Jurkat, Clone E6-1 (cell line): ENCODE measurements at places on chromosomes 4 and X.

DNA sequence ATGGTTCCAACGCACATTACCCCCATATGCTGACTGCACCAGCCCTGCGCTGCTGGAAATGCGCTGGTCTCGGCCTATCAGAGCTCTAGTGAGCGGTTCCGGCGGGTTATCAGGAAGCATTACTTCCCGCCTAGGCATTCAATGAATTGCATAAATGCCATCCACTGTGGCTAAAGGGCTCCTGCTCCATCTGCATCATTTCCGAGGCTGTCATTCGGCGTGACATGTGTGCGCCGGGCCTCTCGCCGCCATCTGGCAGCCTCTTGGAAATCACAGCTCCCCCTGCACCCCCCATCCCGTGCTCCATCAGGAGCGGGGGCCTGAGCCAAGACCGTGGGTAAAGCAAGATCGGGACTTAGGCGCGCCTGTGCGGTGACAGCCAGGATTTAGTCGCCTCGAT, 64.4 kb downstream of the SEPSECS start:
- DNase-seq = no peak

DNA sequence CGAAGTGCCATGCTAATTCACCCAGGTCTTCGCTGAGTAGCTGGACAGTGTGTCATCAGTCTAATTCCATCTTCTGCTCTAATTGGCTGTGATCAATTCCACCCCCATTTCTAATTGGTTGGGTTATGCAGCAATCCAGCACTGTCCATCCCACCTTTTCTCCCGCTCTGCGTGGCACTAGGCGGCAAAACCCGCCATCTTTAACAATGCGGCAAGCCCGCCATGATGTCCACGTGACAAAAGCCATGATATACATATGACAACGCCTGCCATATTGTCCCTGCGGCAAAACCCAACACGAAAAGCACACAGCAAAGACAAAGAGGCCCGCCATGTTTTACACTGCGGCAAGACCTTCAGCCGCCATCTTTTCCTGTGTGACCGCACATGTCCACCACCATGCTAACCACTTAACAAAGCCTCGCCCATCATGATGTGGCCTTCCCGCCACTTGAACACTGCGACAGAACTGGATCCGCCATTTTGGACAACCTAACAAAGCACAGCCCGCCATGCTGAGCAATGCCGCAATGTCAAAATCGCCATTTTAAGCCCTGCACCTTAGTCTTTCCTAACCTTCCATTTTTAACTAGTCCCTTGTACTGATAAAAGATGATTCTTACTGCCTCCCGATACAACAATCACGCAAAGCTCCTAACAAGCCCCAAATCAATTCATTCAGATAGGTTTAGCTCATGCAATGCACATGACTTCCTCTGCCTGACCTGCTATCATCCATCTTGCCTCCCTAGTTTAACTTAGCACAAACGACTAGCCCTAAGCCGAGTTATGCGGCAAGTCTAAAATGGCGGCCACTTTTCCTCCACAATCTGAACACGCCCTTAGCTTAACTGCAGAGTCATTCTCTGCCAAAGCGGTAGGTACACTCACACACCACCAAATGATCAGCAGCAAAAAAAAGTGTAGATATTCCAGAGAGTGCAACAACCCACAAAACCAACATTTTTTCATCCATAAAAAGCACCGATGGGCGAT, 288.3 kb downstream of the CHIC1 start:
- no peak for DNase-seq

DNA sequence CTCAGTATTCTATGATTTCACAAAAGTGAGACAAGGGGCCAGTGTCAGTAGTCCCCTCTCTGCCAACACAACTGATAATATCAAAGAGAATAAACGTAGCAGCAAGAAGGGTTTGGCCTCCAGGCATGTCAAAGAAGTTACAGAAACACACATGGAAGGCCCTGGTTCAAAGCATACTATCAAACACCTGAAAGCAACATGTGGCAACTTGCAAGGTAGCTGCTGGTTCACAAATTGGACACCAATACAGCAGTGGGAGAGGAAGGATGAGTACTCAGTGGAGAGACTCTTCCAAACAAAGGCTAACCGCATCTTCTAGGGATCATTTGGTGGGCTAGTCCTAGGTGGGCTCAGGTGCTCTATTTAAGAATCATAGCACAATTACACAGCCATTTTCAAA, 74.9 kb upstream of the MAOA start:
- DNase-seq = no peak

- DNase-seq = no peak
Observed at GRCh38 chr4:105683038-105683437, 25.5 kb downstream of the INTS12 start.

GRCh38 chrX:38868941-38869401, 67.7 kb downstream of the MID1IP1 start:
- DNase-seq = no peak

DNA sequence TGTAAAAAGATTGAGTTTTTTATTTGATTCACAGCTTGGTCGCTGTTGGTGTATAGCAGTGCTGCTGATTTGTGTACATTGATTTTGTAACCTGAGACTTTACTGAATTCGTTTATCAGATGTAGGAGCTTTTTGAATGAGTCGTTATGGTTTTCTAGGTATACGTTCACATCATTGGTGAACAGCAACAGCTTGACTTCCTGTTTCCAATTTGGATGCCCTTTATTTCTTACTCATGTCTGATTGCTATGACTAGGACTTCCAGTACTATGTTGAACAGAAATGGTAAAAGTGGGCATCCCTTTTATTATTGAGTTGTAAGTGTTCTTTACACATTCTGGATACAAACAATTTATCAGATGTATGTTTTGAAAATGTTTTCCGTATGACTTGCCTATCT, 76.0 kb downstream of the ADGRG4 start:
- DNase-seq = no peak

DNA sequence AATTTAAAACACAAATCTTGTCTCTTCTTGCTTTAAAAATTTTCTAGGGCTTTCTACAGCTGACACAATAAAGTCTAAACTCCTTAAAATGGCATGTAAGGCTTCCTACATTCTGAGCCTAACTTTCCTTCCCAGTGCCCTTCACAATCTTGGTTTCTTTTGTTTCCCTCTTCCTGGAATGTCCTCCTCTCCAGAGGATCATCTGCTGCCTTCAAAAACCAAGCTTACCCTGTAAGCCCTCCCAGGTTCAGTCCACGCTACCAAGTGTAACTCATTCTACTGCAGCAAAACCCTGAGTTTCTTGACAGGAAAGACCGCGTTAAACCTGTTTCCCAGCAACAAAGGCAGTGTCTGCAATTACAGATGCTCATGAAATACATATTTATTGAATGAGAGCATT, 91.3 kb downstream of the SHISA3 start:
- peak; percentile 10 for DNase-seq

DNA sequence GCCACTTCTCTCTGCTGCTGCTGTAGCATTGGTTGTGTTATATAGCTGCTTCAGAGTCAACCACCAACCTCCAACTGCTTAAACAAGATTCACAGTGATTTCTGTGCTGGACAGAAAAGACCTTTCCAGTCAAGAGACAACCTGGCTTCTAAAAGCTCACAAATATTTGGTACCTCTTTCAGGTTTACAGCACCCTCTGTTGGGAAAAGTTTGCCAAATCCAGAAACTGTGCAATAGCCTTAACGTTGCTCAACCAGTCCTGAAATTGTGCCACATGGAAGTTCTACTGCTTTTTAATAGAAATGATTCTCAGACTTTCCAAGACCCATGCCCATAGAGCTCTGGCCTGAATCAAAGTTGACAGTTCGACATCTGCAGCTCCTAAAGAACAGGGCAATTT, 842.1 kb upstream of the HTR2C start:
- DNase-seq = peak; percentile 51

- DNase-seq = no peak
Observed at GRCh38 chr4:182017038-182017437, 226.2 kb upstream of the TENM3 start.

GRCh38 chr4:110808351-110808878, 185.5 kb upstream of the PITX2 start:
- no peak for DNase-seq

- no peak for DNase-seq
Observed at GRCh38 chr4:21879187-21879586, 69.4 kb downstream of the KCNIP4 start.

DNA sequence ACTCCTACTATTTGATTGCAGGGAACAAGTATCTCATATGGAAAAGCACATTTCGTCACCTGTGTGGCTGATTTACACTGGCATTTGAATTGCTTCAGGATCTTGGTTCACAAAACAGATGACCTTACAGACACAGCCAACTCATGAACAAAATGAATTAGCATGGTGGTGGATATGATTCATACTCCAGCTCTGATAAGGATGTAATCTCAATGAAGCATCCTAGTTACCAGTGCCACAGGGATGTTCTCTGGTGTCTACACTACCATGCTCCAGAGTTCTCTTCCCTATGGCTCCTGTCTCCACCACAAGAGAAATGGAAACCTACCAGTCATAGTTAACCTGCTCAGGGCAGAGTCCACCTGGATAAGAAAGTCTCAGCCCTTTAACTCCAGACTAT, 40.7 kb downstream of the TEC start:
- no peak for DNase-seq

- peak; percentile 46 for DNase-seq
Observed at GRCh38 chr4:151888367-151888866, 127.6 kb upstream of the GATB start.

- DNase-seq = no peak
Observed at GRCh38 chr4:82397527-82397926, 23.7 kb upstream of the HNRNPD start.

- DNase-seq = no peak
Observed at GRCh38 chr4:139007640-139008039, 7.9 kb upstream of the NOCT start.

GRCh38 chr4:128880662-128881061, 71.2 kb downstream of the JADE1 start:
- no peak for DNase-seq

DNA sequence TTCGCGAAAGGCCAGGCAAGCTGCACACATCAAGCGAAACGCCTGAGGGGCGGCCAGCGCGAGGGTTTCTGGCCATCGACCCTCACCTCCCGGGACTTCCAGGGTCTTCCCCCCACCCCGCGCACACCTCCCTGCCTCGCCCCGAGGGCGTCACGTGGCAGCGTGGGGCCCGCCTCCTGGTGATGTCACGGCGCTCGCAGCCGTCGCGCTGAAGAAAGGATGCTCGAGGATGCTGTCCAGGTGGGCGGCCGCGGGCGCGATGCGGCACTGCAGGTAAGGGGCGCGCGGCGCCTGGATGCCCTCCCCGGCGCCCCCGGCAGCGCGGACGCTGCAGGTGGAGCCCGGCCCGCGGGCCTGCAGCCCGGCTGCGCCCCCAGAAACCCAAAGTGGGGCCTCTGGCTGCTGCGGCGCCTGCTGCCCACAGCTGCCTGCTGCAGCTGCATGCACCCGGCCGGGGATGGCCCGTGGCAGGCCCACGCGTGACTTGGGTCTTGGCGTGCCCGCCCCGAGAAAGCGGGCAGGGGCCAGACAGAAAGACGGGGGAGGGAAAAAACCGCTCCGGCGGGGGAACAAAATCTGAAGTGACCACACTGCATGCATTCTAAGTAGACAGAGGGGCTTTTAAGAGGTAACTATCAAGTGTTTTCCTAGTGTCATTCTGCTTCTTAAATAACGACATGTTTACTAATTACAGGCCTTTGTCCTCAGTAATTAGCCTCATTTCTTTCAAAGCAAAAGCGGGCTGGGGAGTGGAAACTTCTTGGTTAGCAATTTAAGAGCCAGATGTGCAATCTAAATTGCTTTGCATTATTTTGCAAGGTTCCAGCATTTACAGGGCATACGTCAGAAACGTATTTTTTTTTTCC, 1.7 kb downstream of the CLCN4 start:
- DNase-seq = no peak

DNA sequence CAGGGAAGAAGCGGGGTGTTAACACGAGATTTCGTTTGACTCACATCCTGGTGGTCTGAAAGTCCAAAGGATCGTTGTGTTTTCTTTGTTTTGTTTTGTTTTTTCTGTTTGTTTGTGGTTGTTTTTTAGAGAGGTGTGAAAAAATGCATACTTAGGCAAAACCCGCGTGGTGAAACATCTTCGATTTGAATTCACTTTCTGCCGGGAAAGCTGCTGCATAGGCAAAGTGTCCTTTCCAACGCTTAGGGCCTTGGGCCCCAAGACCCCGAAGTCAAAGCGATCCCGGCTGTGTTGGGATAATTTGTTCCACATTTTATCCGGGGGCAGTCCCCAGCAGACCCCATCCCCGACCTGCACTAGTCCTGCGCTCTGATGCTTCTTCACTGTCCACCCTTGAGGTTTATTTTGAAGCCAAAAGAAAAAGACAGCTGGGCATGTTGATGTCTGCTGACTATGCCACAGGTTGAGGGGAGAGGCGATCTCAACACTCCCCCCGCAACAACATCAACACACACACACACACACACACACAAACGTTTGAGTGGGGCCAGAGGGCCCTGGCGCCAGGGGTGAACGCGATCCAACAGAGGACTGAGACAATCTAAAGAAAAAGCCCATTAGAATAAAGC, 2.0 kb downstream of the MSX1 start:
- no peak for DNase-seq

DNA sequence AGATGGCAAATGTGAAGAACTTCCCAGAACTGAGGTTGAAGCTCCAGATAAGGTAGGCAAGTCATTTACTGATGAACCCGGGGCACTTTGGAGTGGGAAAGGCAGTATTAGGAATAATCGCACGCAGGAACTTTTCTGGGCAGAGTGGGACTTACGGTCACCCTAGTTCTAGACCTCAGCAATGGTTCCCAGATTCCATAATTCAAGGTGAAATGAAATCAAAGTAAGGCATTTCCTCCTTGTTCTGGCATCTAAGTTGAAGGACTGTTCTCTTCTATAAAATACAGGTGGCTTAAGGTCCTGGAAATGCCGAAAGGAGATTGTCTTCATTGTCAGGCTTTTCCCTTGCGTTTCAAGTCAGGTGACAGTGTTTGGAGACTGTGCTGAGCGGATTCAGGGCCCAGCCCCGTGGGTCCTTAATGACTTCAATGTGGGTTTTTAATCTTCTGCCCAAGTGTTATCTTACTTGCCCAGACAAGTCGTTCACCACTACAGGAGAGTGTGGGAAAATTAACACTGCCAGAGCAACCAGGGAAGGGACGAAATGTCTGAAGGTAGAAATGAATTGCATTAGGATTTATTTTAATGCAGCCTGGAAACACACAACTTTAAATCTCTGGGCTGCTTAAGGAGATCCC, 52.1 kb upstream of the STOX2 start:
- DNase-seq = no peak

GRCh38 chr4:41081847-41082246, 132.5 kb downstream of the APBB2 start:
- no peak for DNase-seq

DNA sequence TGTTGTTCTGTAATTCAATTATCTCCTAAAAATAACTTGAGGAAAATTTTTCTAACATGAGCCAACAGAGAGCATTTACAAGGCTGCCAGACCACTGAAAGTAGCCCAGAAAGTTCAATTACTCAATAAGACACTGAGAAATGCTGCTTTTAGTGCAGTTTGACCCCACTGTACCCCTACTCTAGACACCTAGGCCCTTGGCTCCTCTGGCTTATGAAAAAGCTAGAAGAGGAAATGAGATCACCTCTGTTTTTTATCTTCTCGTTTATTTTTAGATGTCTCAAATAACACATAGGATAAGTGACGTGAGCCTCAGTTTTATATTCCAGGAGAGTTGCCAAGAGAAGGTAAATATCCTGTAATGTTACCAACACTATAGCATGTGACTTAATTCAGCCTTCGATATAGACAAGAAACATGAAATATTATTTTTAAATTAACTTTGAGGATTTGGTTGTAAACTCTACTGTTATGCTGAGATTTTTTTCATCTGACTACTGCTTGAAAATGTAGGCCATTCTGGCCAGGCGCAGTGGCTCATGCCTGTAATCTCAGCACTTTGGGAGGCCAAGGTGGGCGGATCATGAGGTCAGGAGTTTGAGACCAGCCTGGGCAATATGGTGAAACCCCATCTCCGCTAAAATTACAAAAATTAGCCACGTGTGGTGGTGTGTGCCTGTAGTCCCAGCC, 24.4 kb downstream of the TNIP3 start:
- DNase-seq = no peak
